ENCODE measurements at places on chromosomes 1 and 21.

GRCh38 chr1:160108888-160109662 is 6.5 kb upstream of the ATP1A2 start:
- DNase-seq, result no peak

- DNase-seq, result no peak
Measured at GRCh38 chr1:109398343-109399225, 866 bp upstream of the SORT1 start.

- no peak for DNase-seq
Measured at GRCh38 chr1:67573311-67573872, 111.6 kb upstream of the GADD45A start.

DNA sequence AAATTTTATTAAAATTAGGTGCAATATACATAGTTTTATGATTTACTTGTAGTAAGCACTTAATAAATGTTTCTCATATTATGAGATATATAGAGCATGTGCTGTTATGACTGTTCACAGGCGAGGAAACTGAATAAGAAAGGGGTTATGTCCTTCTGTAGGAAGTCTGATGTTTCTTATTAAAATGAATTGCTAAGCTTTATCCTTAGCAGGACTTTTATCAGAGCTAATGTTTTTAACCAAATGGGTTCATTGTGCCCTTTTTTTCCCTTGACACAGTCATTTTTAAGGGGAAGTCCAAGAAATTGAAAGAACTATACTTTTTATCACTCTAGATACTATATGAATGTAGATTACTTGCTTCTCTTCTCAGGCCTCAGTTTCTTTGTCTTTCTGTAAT is 285.2 kb downstream of the PTPRC start:
- no peak for DNase-seq

GRCh38 chr1:65211331-65211730 is 63.3 kb downstream of the AK4 start:
- no peak for DNase-seq

All from left cardiac atrium (tissue), 4 donors.